ENCODE measurements at places on chromosomes 2 and 18.

DNA sequence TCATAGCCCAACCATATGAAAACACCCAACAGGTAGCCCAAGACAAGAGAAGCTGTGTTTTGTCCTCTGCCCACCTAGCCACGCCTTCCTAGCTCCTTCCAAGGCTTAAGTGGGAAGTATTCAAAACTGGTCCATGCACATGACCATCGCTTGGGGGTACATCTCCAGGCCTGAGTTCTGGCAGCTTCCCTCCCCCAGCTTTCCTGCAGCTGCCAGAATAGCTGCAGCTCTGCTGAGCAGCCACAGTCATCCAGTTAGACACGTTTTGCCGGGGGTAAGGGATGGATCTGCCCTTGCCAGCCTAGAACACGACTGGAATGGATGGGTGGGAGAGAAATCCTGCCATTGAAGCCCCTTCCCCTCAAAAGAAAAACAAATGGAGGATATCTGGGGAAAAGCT is 166.8 kb downstream of the NRP2 start:
- no peak for DNase-seq

GRCh38 chr18:44712025-44712424 is 31.3 kb downstream of the SETBP1 start:
- no peak for DNase-seq

- no peak for DNase-seq
These were observed 91.6 kb downstream of the FIGN start for GRCh38 chr2:163644238-163644637.

- no peak for DNase-seq
These were observed 714.1 kb downstream of the NUP35 start for GRCh38 chr2:183838295-183838694.

DNA sequence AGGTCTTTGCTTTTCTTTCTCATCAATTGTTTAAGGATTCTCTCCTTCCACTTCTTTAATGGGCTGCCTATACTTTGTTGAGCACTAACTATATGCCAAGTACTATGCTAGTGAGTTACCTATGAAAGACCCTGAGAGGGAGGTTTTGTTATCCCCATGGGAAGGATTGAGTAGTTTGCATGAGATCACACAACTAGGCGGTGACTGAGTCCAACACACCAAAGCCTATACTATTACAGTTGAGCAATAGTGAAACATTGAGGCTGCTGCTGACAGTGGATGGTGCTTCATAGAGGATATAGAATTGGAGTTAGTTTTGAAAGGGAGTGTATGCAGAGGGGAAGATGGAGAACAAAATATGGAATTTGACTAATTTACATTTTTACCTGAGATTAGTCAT is 15.8 kb downstream of the NABP1 start:
- DNase-seq = no peak

DNA sequence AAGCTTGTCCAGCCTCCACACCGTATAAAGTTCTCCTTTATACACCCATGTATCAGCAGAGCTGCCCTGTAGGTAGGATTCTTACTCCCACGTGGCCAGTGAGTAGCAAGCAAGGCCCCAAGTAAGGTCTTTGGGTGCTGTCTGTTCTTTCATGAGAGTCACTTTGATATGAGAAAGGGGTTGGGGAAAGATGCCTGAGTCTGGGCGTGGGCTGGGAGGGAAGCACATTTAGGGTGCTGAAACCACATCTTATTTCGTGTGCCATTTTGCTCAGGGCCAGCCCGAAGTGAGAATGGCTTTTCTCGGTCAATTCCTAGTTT is 436 bp upstream of the ITPRIPL1 start:
- DNase-seq = no peak

DNA sequence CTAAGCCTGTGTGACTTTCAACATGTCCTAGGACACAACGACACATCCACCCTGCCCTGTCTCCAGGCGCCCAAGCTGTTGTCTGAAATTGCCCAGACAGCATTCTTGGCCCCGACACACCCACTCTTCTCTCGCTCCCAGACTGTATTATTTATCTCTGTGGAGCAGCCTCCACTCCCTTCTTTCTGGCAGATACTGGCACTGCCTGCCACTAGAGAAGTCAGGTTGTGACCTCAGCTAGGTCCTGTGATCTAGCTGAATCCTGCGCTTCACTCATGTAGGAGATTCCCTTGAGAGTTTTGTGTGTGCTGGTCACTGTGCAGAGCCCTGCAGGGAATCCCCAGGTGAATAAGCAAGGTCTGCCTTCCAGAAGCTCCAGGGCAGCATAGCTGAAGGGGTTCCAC is 77.1 kb upstream of the TNP1 start:
- no peak for DNase-seq
